ENCODE measurements at places on chromosomes 13 and 19.

DNA sequence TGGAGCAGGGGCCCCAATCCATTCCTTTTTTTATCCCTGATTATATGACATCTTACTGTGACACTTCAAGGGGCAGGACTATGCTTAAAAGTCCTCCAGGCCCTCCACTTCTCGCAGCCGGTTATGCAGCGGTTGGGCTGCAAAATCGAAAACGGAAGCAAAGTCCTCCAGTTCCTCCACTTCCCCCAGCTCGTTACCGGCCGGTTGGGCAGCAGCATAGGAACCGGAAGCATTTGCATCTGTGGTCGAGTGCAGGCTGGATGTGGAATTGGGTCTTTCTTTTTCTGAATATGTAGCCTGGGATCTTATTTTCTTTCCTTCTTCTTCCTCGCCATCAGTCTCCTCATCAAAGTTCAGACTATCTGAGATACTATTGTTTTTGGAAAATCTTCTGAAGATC, 46.1 kb downstream of the OXGR1 start:
- no peak for DNase-seq

GRCh38 chr13:111033172-111034130, 81.7 kb upstream of the ARHGEF7 start:
- DNase-seq = no peak

- DNase-seq = peak; percentile 38
Measured at GRCh38 chr19:4518345-4519171, at the start of gene PLIN4. Gene PLIN4 (minus strand): TSS chr19:4518486. CDS start chr19:4518272, 214 bp downstream.

DNA sequence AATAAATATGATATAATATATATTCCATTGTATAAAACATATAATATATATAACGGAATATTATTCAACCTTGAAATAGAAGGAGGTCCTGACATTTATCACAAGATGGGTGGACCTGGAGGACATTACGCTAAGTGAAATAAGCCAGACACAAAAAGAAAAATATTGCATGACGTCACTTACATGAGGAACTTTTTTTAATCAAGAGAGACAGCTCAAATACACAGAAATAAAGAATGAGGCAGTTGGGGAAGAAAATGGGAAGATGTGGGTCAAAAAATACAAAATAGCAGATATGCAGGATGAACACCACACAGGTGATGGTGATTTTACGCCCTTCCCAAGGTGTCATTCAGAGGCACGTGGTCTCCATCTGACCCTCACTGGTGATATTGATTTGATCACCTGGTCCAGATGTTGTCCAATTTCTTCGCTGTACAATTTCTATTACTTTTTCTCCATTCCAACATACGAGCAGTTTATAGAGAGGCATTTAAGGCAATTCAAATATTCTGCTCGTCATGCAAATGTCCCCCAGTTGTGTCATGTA, 513 bp upstream of the ZNF317 start:
- no peak for DNase-seq
